A549 treated with dexamethasone at 1 μM for 4 hours (cell line): ENCODE measurements at places on chromosomes 11 and 22. TPM values are rescaled to one million over a fixed set of nuclear protein-coding genes. Genes with fewer than 3 reads are reported as not detected.

The C11orf52 gene
- total RNA-seq, result 0.15 to 0.45 TPM (median 0.26 TPM) in 5 replicates

The PRR33 gene
- total RNA-seq, result not detected in 5 replicates

The RFPL2 gene
- 0.11 to 0.24 TPM (median 0.15 TPM) in 5 replicates for total RNA-seq

The SYT9 gene
- 0.09 to 0.16 TPM (median 0.15 TPM) in 5 replicates for total RNA-seq

The SMTNL1 gene
- total RNA-seq, result not detected in 5 replicates

The GVQW3 gene
- 0.63 to 1.2 TPM (median 0.96 TPM) in 5 replicates for total RNA-seq

The NEFH gene
- total RNA-seq, result 0.07 to 0.17 TPM (median 0.12 TPM) in 5 replicates

The LRRC74B gene
- 0.08 TPM in 1 of 5 replicates, not detected in the others for total RNA-seq

The MISFA gene
- 1.3 to 4.2 TPM (median 1.9 TPM) in 5 replicates for total RNA-seq

The TESMIN gene
- total RNA-seq, result 3.9 to 6.2 TPM (median 5.8 TPM) in 5 replicates

The INPP5J gene
- total RNA-seq, result 0.21 to 0.55 TPM (median 0.47 TPM) in 5 replicates

The RRAS2 gene
- total RNA-seq, result 54.0 to 59.6 TPM (median 56.2 TPM) in 5 replicates

The DENND6B gene
- 1.6 to 3.2 TPM (median 2.9 TPM) in 5 replicates for total RNA-seq

The FOLR1 gene
- 0.24 TPM in 1 of 5 replicates, not detected in the others for total RNA-seq
